ENCODE measurements at places on chromosomes 2 and 18.

DNA sequence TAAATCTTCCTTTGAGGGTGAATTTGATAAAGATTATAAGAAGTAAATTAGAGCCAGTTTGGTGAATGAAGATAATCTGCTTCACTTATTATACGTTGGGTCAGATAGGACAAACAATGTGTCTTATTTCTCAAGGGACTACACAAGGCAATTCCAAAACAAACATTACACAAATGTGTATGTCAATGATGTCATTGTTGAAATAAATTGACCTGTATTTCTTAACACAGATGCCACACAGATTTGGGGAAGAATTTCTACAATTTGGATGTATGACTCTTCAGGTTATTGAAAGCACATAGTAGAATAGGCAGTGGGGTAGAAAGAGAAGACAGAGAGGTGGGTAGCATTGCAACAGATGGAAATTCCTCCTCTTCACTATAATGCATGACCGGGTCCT, 6.9 kb upstream of the CRIM1 start:
- no peak for DNase-seq

DNA sequence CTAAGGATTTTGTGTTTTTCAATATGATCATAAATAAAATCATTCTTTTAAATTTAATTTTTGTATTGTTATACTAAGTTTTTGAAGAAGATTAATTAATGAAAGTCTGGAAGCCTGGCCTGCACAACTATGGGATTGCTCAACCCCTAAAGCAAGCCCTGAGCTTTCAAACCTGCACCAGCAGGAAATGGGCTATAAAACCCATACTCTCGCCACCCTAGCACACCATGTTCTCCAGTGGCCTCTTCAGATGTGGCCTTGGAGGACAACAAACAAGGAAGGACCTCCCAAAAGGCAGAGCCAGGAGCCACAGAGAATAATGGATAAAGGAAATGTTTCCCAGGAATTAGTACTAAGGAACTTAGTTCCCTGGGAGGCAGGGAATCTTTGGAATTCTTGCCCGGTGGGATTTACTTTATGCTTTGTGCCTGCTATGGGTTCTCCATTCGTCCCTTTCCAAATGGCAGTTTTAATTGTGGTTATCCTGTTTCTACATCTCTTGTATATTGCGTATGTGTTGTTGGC, 212.5 kb downstream of the ZFP36L2 start:
- no peak for DNase-seq

GRCh38 chr2:68045342-68045741, 17.5 kb downstream of the C1D start:
- DNase-seq, result no peak

DNA sequence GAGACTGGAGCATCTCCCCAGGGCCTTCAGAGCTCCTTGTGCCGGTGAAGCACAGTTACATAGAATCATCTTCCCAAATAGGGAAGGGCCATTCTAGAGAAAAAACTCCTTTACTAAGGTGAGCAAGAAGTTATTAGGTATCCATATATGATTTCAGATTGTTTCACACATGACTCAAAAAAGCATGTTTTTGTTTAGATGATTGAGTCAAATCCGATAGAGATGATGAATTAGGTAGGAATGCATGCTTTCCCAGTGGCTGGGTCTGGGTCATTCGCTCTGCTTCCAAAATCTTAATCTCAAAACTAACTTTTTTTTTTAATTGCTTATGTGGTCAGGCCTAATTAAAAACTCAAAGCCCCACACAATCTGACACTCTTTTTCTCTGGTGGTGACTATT, 3.8 kb downstream of the NT5C1B start:
- no peak for DNase-seq

DNA sequence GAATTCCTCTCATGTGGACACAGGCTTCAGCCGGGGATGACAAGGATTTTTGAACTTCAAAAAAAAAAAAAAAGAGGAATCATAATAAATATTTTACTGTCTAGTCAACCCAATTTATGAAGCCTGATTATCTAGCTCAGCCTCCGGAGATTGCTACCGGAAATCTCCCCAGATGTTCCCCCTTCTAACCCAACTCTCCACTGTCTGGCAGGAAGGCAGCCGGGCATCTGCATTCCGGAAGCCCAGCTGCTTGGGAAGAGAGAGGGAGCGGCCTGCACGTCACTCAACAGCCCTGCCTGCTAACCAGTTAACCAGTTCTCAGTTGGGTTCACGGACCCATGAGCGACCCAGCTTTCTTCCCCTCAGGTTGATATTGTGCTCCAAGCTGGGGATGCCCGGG, 87.2 kb upstream of the POU3F3 start:
- DNase-seq, result no peak

- DNase-seq, result no peak
Measured at GRCh38 chr2:129056309-129056958, 737.8 kb upstream of the HS6ST1 start.

GRCh38 chr2:101736861-101737291, 39.4 kb downstream of the MAP4K4 start:
- DNase-seq, result no peak

GRCh38 chr2:234135750-234136221, 85.3 kb downstream of the SPP2 start:
- peak; percentile 55 for DNase-seq

DNA sequence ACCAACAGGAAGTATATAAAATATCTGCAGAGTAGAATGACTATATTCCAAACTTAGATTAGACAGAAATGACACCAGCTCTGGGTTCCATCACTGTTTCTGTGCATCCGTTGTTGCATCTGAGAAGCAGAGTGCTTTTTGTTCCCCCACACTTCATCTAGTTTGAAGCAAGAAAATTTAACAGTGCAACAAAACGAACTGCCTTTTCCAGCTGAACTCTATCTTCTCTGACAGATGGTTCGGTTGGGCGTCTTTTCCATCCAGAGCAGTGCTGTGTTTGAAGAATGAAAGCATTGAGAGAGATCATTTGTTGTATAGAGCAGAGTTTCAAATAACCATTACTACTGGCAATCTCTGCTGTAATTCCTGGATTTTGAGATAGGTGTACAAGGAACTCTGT, 757.5 kb downstream of the DPP10 start:
- no peak for DNase-seq

All from femur (tissue), 1 donor.